ENCODE measurements at places on chromosomes 11 and 22. TPM values are rescaled to one million over a fixed set of nuclear protein-coding genes. Genes with fewer than 3 reads are reported as not detected.

RRP8 gene
- total RNA-seq, result 36.7 TPM

- no peak for DNase-seq
- no peak overlapping the region for H3K27ac ChIP-seq
- no peak overlapping the region for H3K4me3 ChIP-seq
- peaks cover 6% of the 10 kb centered on the region for H3K36me3 ChIP-seq
- H3K27me3 ChIP-seq, result no peaks in the 10 kb centered on the region
Observed at GRCh38 chr22:24355574-24355973, 71.8 kb upstream of the ADORA2A start.

MPZL3 gene
- total RNA-seq, result 11.1 TPM

GRCh38 chr11:121154486-121155314 is 53.7 kb downstream of the TECTA start:
- H3K27me3 ChIP-seq, result no peaks in the 10 kb centered on the region
- no peak overlapping the region for H3K4me3 ChIP-seq
- no peak overlapping the region for H3K27ac ChIP-seq
- H3K4me1 ChIP-seq, result no peaks in the 10 kb centered on the region
- no peak for DNase-seq

MS4A8 gene
- total RNA-seq, result not detected

Data from thyroid gland (tissue), 4 donors.